Neural crest cell (in vitro differentiated cells): ENCODE measurements at places on chromosomes 3 and 15.

DNA sequence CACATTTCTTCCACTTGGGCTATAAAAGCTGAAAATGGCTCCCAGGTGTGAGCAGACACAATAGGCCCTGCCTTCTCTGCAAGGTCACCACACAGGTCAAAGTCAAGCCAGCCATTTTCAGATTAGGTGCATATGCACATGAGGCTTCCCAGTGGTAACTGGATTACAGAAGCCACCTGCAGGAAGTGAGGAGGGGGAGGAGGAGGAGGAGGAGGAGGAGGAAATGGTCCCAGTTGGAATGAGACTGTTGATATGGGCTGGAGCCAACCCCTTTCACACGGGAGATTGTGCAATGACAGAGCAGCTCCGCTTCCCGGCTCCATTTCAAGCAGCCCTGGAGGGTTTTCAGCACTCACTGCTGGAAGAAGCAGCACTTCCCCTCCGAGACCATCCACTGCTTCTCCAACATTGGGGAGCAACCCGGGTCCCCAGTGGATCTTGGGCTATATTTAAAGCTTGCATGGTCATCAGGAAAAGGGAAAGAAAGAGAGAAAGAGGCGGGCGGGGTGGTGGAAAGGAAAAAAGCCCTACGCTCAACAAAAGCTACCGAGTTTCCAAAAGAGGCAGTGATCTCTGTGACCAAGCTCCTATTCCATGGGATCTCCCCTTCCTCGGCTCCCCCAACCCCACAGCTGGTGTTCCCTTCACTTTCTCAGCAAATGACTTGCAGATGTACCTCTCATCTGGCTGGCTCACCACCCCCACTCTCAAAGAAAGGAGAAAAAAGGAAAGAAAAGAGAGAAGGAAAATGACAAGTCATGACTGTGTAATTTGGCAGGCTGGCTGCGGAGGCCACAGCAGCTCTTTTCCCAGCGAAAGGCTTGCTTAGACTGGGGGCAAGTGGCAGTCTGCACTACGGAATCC is 58.3 kb downstream of the LRIG1 start:
- no peak for DNase-seq

DNA sequence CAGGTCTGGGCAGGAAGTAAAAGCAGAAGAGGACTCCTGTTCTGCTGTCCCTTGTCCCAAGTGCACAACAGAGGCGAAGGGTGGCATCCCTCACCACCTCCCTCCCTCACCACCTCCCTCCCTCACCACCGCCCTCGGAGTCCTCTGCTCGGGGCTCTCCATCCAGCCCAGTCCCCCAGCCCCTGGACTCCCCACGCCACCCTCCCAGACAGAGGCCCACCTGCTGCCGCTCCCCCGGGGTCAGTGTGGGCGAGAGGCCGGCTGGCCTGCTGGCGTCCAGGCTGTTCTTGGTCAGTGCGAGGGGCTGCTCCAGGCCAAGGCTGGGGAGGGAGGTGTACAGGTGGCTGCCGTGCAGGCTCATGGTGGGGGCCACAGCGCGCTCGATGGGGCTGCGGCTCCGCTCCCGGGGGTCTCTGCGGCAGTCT is 79.1 kb downstream of the VGLL4 start:
- no peak for DNase-seq

DNA sequence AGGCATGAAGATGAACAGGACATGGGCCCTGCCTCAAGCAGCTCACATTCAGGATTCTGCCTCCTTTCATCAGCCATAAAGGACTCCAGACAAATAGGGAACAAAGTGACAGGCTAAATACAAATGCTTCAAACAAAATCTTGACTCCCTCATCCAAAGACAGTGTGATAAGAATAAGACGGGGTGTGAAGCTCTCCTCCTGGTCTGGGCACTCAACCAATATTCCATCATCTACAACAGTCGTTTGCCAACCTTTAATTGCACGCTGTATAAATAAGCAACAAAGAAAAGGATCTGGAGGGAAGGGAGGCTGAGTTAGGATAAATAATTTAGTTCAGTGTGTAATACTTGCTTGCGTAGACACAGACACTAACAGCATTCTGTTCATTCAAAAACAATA is 5.4 kb downstream of the CCDC54 start:
- no peak for DNase-seq

GRCh38 chr3:160470181-160470580 is 20.6 kb upstream of the TRIM59 start:
- DNase-seq, result no peak

- no peak for DNase-seq
Observed at GRCh38 chr3:31408720-31409119, 124.0 kb upstream of the STT3B start.

DNA sequence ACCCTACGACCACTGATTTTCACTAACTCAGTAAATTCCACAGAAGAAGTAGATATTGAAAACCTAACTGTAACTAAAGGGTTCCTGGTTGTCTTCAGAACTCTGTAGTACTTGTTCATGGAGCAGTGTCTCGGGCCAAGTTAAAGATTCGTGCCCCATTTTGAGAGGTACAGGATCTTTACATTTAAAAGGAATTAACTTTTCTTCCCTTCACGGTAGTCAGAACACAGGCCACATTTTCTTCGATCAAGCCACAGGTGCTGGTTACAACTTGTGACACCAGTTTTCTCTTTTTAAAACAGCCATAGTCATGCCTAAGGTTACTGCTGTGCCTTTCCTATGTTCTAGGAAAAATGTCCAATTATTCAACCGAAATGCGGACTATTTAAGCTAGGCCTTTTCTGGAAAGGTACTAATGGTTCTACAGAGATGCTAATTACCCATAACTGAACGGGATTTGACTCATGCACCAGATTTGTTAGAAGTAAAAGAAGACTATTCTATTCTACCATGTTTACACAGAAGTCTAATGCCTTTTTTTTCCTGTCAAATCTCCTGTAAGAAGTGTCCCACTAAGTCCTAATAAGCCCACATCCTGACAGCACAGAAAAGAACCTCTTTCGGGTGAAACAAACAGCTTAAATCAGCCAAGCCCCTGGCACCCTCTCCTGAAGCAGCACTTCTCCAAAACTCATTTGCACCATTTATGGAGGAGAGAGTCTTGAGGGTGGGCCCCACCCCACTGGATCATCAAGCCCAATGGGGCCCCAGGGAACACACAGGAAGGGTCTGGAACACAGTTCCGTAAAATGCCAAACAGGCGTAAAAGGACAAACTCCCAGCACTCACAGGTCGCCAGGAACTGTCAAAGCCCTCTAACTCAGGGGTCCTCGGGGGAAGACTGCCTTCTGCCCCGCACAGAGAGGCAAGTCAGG is 1.9 kb downstream of the LRIG1 start:
- no peak for DNase-seq

DNA sequence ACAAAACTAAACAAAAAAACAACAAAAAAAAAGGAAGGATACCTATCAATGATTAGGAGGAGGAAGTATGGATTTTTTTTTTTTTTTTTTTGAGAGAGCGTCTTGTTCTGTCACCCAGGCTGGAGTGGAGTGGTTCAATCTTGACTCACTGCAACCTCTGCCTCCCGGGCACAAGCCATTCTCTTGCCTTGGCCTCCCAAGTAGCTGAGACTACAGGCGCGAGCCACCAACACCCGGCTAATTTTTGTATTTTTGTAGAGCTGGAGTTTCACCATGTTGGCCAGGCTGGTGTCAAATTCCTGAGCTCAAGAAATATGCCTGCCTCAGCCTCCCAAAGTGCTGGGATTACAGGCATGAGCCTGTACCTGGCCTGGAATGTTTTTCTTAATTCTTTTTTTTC is 195.8 kb downstream of the CBLB start:
- no peak for DNase-seq

DNA sequence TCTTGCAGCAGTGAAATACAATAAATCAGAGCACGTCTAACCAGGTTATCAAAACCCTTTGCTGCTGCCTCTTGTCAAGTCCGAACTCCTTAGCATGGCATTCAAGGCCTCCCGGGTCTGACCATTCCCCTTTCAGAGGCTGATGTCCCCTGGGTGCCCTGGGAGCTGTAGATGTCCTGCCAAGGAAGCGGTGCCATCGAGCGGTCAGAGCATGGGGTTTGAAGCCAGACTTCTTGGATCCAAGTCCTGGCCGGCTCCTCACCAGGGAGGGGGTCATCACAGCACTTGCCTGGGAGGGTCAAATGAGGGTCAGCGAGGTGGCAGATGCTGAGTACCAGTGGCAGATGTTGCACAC is 496 bp downstream of the TF start:
- DNase-seq, result no peak

- DNase-seq, result no peak
Observed at GRCh38 chr3:52570076-52570475, 33.7 kb downstream of the UQCC5 start.

GRCh38 chr3:197404030-197404429 is 105.6 kb upstream of the DLG1 start:
- no peak for DNase-seq

DNA sequence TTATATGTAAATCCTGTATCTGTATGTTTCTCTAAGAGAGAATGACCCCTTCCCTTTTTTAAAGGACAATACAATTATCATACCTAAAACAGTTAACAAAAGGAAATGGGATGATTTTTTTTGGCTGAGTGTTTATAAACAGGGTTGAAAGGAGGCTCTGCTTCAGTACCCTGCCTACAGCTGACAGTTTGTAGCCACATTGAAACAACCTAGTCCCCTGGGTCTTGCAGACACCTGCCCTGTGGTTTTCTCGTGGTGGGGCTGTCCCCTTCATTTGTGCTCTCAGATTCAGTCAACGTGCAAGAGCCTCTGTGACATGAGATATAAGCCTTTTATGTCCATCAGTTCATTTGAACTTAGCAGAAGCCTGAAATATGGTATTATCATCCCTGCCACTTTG is 2.3 kb upstream of the HMCES start:
- no peak for DNase-seq

DNA sequence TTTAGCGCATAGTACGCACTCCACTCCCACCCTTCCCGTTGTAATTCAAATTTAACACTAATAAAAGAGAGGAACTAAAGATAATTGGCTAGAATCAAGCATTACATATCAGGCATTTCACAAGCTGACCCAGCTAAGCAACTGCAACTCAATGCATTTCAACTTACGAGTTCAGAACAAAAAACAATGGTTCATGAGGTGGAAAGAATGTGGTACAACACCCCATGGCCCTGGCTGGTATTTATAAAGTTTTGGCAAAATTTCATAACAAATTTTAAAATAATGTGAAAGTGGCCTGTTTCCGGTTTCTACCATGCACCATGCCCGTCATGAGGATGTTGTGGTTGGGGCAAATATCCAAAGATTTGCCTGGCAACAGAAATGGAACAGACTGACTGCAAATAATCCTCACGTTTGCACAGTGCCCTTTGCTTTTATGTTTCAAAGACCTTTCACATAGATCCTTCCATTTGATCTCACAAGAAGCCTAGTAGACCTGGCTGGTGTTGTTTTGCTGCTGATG is 455.3 kb upstream of the NR2F2 start:
- no peak for DNase-seq

- DNase-seq, result no peak
Observed at GRCh38 chr3:65915477-65915876, 123.2 kb downstream of the MAGI1 start.

DNA sequence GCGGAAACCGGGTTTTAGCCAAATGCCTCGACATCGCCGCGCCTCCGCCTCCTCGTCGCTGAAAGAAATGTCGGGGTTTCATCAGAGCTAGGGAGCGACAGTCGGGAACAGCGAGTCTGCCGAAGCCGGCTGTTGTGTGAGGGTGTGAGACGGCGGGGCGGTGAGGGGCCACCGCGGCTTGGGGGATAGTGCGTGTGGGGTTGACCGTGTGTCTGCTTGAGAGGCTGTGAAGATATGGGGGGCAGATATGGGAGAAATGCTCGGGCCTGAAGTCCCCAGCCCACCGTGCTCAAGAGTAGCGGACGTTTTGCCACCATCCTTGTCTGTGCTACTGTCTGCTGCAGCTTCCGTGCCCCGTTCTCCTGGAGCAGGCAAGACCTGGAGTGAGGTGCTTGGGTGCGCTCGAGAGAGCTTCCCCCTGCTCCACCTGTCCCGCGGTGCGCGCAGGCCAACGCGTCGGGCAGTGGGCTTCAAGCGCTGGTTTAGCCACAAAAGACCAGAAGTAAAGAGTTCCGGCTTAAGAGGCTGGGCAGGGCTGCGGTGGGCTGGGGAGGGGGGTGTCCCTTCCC is 716 bp upstream of the ISLR2 start:
- no peak for DNase-seq
